Body of pancreas (tissue), 4 donors: ENCODE measurements at places on chromosomes 11 and 22. TPM values are rescaled to one million over a fixed set of nuclear protein-coding genes. Genes with fewer than 3 reads are reported as not detected.

Gene PIK3C2A
- 21.4 TPM for total RNA-seq

DNA sequence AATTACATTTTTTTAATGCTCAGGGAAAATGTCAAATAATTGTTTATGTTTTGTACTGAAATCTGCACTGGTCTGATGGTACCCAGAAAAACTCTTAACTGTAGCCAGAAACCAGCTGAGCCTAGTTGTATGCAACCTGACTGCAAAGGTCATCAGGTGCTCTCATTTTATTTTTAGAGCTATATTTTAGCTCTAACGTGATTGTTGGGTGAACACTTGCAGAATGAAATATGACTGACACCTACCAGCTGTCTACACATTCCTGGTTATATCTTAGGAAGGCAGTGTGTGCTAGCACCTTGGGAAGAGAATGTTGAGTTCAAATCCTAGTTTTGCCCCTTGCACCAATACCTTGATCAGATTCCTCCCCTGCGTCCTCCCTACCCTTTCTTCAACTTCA is 23.6 kb downstream of the PTPRJ start:
- no peak for DNase-seq

Gene SCN3B
- total RNA-seq = 0.78 TPM

GRCh38 chr11:65468874-65469333 is 29.9 kb upstream of the MALAT1 start:
- DNase-seq = peak; percentile 94

Gene CLDN5
- total RNA-seq = 36.9 TPM

DNA sequence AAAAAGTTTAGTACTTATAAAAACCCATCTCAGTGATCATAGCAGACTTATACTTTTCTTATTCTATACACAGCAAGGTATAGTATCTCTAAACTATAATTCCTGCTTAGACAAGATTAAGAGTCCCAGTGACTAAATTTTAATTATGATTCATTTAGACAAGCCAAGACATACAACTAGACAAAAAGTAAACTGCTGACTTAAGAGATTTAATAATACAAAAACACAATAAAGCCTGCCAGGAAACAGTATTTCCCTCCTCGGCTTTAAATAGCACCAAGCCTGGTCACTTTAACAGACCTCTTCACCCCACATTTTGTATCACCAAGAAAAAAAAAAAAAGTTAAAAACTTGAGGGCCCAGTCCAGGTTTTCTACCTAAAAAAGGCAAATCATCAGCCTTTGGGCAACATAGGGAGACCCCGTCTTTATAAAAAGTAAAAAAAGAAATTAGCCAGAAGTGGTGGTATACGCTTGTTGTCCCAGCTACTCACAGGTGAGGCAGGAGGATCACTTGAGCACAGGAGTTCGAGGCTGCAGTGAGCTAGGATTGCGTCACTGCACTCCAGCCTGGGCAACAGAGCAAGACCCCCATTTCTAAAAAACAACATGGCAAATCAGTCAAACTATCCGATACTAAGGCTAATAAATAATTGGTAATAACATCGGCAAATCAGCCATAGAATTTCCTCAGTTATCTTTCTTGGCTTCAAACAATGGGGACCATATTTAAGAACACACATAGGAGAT is 53.8 kb downstream of the SIK3 start:
- no peak for DNase-seq

Gene NRGN
- not detected for total RNA-seq

Gene FGF19
- not detected for total RNA-seq

DNA sequence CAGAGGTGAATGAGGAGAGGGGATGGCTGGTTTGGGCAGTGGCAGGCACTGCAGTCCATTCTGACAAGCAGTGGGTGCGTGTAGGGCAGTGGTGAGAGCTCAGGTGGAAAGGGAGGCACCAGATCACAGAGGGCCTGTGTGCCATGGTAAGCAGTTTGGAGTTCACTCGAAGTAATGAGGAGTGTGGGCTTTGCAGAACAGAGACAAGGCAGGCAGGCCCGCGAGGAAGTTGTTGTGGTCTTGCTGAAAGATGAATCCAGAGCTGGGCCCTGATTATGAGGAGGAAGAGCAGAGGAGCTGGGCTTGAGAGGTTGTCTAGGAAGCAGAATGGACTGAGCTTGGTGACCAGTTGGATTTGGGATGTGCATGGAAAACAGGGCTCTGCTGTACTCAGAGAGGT is 1.6 kb upstream of the DNAJB13 start:
- no peak for DNase-seq

GRCh38 chr11:69305885-69306540 is 12.1 kb downstream of the MYEOV start:
- DNase-seq = peak; percentile 38

- no peak for DNase-seq
Observed at GRCh38 chr22:46350646-46351045, 15.1 kb downstream of the TRMU start.

Gene KCNC1
- not detected for total RNA-seq

Gene APOA5
- not detected for total RNA-seq

GRCh38 chr22:25067851-25068421 is 115.4 kb downstream of the KIAA1671 start:
- peak; percentile 20 for DNase-seq

Gene HEPN1
- total RNA-seq = not detected

GRCh38 chr11:45436118-45436517 is 150.0 kb upstream of the SYT13 start:
- DNase-seq = no peak

Gene PDGFD
- total RNA-seq = 43.1 TPM

GRCh38 chr11:2791521-2792380 is 92.0 kb upstream of the KCNQ1OT1 start:
- peak; percentile 18 for DNase-seq

DNA sequence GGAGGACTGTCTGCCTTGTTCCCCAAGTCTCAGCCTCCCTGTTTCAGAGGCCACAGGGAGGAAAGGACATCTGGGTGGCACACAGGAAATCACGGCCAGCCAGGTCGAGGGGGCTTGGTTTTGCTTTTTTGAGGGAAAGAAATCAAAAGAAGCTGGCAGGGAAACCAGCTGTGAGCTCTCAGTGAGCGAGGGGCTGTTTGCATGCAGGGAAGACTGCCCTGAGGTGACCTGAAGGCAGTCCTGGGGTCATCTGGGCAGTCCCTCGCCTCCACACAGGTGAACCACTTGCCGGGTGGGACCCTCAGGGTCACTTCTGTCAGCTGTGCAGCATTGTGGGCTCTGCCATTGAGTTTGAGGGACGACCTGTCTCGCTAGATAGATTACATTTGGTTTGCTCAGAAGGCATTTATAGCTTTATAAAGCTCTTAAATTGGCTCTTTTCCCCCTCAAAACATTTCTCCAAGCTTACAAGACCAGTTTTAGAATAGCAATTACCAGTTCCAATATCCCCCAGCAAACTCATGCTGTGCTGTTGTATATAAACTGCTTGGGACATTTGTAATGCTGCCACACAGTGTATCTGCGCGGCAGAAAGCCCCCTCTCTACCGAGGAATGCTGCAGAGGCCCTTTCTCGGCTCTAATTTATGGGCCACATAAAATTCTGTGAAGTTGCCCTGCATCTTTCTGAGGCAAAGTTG is 28.3 kb downstream of the PKNOX2 start:
- no peak for DNase-seq

Gene THY1
- total RNA-seq = 9.9 TPM

Gene SLC5A1
- total RNA-seq = 7.0 TPM

DNA sequence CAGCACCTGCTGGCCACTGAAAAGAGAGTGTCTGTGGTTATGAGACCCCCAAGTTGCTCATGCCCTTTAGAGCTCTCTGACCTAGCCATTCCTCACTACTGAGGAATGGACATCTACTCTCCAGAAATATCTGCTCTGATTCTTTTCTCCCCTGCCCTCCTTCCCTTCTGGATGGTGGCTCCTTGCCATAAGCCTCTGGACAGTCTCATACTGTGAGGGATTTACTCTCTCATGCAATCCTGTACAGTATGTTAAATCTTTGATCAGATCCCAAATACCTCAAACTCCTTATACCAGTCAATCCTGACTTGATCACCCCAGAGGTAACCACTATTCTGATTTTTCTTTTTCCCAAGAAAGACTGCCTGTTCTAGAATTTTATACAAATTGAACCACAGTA is 80.7 kb downstream of the ARHGAP20 start:
- no peak for DNase-seq

DNA sequence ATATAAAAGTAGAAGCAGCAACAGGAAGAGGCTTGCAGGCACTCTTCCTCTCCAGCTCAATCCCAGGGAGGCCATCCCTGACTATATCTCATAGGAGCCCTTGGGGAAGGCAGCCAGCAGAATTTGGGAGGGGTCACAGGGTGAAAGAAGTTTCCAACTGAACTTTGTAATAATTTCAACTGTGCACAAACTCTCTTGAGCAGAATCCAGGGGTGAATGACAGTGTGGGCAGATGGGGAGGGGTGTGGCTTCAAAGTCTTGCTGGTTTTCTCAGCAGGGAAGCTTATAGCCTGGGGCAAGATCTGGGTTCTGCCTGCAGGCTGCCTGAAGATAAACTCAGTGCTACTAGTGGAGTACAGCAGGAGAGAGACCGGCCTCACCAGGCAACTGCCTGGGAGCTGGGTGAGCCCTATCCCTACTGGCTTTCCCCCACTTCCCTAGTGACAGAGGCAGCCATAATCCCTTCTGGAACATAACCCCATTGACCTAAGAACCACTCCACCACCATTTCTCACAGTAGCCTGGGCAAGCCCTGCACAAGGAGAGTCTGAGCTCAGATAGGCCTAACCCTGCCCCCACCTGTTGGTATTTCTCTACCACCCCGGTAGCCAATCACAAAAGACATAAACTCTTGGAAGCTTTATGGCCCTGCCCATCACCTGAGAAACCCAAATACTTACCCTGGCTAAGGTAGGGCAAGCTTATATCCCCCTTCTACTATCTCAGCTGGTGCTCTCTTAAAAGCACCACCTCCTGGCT is 17.8 kb upstream of the TTC12 start:
- no peak for DNase-seq

- no peak for DNase-seq
Observed at GRCh38 chr22:42069801-42070516, 653 bp downstream of the NAGA start.

DNA sequence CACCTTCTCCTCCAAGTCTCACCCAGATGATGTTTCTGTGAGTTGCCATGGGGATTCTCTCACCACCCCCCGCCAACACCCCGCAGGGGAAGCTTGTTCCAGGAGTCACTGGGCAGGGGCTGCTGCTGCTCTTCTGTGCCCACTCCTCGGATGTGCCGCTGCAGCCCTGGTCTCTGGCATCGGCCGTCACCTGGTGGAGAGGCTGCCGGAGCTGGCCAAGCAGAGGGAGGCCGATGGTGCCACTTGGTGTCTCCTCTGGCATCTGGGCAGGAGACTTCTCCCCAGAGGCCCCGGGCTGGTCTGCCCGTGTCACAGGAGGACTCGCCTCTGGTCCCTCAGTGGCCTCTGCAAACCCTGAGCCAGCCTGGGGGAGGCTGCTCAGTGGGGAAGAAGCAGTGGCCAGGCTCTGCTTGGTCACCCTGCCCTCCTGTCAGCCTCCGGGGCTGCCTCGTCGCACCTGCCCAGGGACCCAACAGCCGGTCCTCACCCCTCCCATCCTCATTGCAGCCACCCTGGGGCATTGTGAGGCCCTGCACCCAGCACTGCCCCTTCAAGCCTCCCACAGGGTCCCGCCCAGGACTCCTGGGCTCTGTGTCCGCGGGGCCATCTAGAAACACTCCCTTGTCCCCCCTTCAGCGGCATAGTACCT is 424 bp upstream of the ADORA2A start:
- DNase-seq = no peak

DNA sequence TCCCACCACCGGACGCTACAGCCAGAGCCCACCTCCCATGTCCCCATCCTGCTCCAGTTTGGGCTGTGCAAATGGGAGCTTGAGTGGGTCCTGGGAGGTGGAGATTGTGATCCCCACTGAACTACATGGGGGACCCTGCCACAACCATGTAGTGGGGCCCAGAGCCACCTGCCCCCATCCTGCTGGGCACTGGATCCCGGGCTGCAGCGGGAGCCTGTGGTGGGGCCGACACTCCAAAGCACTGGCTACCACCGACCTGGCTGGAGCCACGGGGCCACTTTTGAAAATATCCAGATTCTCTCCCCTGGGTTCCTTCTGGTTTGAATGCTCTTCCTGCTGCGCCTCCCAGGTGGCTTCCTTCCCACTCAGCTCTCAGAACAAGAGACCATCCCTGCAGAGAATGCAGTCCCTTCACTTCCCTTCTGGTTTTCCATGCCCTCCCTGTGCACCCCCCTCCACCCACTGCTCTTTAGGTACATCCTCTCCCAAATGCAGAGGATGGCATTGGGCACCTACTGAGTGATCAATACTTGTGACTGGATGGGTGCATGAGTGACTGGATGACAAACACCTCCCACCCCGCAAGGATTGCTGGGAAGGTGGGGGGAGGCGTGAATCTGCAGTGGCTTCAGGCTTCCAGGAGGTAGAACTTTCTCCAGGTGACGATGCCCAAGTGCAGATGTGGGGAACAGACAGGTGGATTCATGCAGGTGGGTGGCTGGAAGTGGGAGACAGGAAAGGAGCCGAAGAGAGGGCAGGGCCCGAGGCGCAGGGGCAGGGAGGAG is 846 bp upstream of the UNC93B1 start:
- no peak for DNase-seq

- DNase-seq = no peak
Observed at GRCh38 chr22:41812805-41813545, 12.5 kb downstream of the CCDC134 start.

DNA sequence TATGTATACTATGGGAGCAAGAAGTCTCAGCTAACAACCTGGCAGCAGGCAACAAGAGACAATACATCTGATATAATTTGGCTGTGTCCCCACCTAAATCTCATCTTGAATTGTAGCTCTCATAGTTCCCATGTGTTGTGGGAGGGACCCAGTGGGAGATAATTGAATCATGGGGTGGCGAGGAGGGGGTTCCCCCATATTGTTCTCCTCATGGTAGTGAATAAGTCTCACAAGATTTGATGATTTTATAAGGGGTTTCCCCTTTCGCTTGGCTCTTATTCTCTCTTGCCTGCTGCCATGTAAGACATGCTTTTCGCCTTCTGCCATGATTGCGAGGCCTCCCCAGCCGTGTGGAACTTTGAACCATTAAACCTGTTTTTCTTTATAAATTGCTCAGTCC is 6.2 kb downstream of the DNAJC24 start:
- no peak for DNase-seq

Gene CD6
- total RNA-seq = 1.0 TPM

Gene SLC17A6
- total RNA-seq = not detected

- DNase-seq = peak; percentile 11
Observed at GRCh38 chr11:131488238-131488637, 117.8 kb downstream of the NTM start.

Gene KIRREL3
- total RNA-seq = 0.26 TPM

GRCh38 chr11:87739766-87740165 is 435.5 kb downstream of the RAB38 start:
- DNase-seq = no peak

Gene CARD16
- total RNA-seq = 6.0 TPM

- DNase-seq = no peak
Observed at GRCh38 chr11:120063686-120064340, 74.1 kb downstream of the TRIM29 start.

GRCh38 chr11:6648501-6648900 is 7.1 kb downstream of the DCHS1 start:
- no peak for DNase-seq

Gene SCGB1D2
- total RNA-seq = not detected

- DNase-seq = no peak
Observed at GRCh38 chr22:50115693-50116092, 25.9 kb downstream of the MOV10L1 start.

Gene RTN4R
- 0.66 TPM for total RNA-seq
